ENCODE measurements at places on chromosomes 5 and 9.

- no peak for DNase-seq
Observed at GRCh38 chr9:37325778-37326177, 96.7 kb upstream of the GRHPR start.

DNA sequence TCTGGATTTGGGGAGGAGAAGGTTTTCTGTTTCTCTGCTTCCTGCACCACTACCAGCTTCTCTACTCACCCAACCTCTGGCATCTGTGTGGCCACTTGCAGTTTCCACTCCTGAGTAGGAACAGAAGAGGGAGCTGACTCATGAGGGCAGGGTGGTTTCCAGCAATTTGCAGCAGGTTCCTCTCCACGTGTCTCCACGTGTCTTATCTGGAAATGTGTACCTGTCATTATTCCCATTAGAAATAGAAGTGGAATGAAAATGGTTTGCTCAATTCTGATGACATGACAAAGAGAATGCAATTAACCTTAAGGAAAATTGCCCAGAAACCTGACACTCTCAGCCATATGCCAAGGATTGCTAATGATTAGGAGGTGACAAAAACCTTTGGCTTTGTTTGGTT lies 33.0 kb downstream of the EGFLAM start:
- no peak for DNase-seq

DNA sequence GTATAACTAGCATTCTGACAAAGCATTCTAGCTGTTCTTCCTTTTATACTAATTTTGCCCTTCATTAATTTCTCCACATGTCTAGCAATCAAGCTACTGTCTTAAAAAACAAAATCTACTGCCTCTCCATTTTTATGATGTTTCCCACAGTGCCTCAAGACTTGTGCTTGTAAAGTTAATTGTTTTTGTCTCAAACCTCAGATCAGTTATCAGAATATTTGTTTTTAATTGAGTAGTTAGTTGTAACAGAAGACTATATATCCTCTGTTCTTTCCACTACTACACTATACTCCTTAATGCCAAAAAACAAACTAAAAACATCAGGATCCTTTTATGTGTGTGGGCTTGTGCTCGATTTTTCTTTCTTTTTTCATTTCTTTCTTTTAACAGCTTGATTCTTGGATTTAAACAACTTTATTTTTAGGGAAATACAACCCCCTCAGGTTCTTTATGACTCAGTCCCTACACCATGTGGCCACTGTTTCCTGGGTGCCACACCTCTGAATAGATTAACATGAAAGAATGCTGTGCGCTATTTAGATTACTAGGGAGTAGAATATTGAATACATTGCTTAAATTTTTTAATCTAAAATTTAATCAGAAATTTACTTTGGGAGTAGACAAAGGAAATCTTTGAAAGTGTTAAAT lies 1.2 kb downstream of the ASPN start:
- DNase-seq = no peak

GRCh38 chr9:36713515-36714490 lies 141.1 kb downstream of the MELK start:
- no peak for DNase-seq

GRCh38 chr9:130429831-130430230 lies 14.9 kb upstream of the ASS1 start:
- DNase-seq = no peak

DNA sequence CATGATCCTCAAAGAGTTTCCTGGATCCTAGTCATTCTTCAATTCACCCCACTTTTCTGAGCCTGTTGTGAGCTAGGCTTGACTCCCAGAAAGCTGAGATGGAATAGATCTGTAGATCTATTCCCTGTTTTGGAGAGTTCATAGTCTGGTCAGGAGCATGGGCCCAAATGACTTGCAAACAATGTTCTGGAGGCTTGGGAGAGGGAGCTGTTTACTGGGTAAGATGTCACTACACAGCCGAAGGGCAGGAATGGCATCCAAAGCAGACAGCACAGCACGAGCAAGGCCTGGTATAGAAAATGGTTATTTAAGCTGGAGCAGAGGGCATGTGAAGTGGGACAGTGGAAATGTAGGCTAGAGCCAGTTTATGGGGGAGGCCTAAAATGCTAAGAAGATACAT lies 152.5 kb upstream of the ALDH1B1 start:
- no peak for DNase-seq

DNA sequence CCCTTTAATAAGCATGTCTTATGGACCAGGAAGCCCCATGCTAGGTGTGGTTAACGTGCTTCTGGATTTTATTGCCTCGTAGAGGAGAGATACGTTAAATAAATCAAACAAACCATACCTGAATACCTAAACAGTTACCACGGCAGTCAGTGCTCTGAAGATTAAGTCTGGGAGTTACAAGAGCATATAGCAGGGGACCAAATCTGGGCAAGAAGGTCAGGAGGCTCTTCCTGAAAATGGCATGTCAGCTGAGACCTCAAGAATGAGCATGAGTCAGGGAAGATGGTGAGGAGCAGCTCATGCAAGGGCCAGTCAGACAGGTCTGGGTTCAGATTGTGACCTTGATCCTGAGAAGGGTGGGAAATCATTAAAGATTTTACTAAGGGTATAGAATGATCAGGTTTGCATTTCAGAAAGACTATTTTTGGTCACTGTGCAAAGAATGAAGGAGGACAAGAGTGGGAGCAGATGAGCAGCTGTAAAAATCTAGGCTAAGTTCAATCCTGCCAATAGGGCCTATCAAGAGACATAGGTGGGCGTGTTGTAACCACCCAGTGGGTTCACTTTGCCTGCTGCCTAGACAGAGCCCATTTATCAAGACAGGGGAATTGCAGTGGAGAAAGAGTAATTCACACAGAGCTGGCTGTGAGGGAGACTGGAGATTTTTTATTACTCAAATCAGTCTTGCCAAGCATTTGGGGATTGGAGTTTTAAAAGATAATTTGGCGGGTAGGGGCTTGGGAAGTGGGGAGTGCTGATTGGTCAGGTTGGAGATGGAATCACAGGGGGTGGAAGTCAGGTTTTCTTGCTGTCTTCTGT lies 4.8 kb upstream of the ZNF366 start:
- DNase-seq = no peak

GRCh38 chr5:116514421-116514970 lies 60.1 kb downstream of the SEMA6A start:
- DNase-seq = no peak

GRCh38 chr5:180086816-180087399 lies 15.3 kb upstream of the RNF130 start:
- DNase-seq = no peak

GRCh38 chr5:8561224-8561840 lies 692.4 kb downstream of the MTRR start:
- no peak for DNase-seq

GRCh38 chr5:65832603-65833228 lies 93.7 kb upstream of the ERBIN start:
- no peak for DNase-seq

DNA sequence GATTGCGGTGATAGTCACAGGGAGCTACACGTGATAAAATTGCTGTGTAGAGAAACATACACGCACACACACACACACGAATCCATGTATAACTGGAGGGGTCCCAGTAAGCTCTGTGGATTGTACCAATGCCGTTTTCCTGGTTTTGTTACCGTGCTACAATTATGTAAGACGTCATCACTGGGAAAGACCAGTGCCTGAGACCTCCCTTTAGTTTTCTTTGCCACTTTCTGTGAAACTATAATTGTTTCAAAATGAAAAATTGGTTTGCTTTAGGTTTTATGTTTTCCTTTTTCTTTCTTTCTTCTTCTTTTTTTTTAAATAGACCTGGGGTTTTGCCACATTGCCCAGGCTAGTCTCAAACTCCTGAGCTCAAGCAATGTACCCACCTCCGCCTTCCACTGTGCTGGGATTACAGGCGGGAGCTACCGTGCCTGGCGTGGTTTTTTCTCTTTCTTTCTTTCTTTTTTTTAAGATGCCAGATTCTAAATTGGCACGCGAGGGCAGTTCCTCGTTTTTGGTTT lies 21.3 kb downstream of the OR2V2 start:
- no peak for DNase-seq

DNA sequence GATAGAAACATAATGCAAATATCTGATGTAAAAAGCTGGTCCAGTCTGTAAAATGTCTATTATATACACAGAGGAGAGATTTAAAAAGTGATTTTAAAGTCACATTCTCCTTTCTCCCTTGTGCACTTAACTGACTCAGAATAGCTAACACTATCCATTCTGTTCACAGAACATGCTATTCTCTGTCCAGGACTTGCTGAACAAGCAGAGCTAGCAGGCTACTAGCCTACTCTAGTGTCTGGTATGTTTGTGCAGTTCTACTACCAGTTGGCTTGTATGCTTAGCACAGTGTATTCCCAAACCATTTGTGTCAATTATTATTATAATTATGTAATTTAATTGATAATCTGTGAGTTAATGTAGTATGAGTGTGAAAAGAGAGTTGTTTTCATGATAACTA lies 161.7 kb upstream of the NUDT12 start:
- no peak for DNase-seq

- no peak for DNase-seq
Observed at GRCh38 chr9:107644733-107645463, 155.3 kb upstream of the KLF4 start.

GRCh38 chr9:136202454-136203407 lies 2.2 kb downstream of the LHX3 start:
- DNase-seq = no peak
